IMR-90 (cell line): ENCODE measurements at places on chromosomes 1 and 21. TPM values are rescaled to one million over a fixed set of nuclear protein-coding genes. Genes with fewer than 3 reads are reported as not detected.

The PYGO2 gene
- 12.3 and 14.8 TPM in 2 replicates for polyA plus RNA-seq

DNA sequence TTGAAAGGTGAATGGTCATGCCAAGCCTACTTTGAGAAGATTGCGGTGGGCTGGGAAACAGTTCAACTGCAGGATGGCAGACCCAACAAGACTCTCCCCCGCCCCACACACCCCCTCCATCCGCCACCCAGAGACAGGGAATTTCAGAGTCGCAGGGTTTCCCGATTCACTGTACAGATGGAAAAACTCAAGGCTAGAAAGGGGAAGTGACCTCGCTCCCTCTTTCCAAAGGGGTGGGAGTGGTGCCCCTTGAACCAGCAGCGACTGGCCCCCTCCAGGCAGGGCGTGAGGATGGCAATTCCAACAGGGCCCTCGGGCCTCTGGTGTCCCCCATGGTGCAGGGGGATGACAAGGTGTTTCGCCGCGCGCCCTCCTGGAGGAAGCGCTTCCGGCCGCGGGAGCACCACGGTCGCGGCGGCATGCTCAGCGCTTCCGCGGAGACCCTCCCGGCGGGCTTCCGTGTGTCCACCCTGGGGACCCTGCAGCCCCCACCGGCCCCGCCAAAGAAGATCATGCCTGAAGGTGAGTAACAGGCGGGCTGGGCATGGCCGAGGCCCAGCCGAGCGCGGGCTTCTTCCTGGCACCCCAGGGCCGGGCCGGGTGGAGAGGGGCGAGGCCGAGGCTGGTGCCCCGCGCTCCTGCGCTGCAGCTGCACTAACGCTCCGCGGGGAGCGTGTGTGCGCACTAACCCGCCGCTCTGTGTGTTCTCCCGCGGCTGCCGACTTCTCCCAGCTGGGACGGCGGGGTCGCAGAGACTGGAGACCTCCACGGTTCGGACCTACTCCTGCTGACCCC is 10.4 kb downstream of the MYOG start:
- no peak for DNase-seq

DNA sequence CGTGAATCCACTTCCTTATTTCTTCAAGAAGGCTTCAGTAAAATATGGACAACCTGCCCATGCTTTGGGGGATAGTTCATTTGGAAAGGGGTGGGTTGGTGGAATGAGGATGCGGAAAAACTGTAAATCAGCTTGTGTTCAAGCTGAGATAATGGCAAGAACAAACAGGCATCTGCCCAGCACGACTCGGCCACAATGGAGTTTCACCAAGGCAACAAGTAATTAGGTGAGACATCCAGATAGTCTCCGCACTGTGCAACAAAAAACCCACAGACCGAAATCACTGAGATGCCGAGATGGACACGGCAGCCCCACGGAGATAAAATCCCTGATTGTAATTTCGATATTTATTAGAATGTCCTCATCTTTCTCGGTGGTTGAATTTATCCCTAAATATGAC is 455.2 kb downstream of the AJAP1 start:
- no peak for DNase-seq

- DNase-seq = no peak
Observed at GRCh38 chr21:25569711-25570110, 37.6 kb downstream of the MRPL39 start.

GRCh38 chr1:170864238-170864637 is 71.1 kb upstream of the MROH9 start:
- peak; percentile 3 for DNase-seq

The SYTL1 gene
- 1.0 and 1.3 TPM in 2 replicates for polyA plus RNA-seq
